CD4-positive, alpha-beta T cell treated with Interleukin-2 at 100 ng/mL for 4 hours (primary cell): ENCODE measurements at places on chromosomes 2 and 18.
A peak's percentile ranks its signal among the peaks of the same experiment; 100 is the strongest.

DNA sequence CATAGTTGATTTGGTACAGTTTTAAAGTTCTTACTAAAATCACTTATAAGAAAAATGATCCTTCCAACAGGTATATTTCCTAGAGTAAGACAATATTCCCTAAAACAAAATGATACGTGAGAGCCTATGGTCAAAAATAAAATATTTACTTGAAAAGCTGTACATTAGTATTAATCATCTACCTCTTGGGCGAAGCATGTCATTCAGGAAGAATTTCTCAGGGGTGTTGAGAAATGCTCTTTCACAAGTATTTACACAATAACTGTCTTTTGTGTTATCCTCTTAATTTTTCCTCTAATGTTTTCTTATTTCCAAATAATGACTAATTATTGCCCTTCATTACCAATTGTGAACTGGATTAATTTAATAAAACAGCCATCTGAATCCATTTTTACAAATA lies 466.3 kb downstream of the SATB2 start:
- DNase-seq = no peak

- DNase-seq = no peak
These were observed 95.9 kb downstream of the FMNL2 start for GRCh38 chr2:152430876-152431275.

DNA sequence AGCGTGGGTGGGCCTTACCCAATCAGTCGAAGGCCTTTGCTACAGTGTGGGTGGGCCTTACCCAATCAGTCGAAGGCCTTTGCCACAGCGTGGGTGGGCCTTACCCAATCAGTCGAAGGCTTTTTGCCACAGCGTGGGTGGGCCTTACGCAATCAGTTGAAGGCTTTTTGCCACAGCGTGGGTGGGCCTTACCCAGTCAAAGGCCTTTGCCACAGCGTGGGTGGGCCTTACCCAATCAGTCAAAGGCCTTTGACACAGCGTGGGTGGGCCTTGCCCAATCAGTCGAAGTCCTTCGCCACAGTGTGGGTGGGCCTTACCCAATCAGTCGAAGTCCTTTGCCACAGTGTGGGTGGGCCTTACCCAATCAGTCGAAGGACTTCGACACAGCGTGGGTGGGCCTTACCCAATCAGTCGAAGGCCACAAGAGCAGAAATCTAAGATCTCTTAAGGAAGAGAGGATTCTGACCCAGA lies 16.3 kb upstream of the GAL3ST2 start:
- no peak for DNase-seq

DNA sequence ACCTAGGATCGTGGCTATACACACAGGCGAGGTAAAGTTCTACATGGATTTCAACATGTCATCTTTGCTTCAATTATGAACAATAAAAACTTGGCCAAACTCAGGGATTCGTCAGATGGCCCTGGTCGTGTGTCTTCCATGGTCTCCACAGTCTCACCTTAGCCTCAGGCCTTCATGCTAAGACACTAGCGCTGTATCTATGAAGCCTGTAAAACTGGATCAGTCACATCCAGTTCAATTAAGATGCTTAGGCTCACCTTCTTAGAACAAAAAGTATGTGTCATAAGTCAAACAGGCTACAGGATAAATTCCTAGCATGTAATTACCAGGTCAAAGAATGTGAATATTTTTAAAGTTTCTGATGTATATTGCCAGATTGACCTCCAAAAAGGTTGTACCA lies 113.7 kb upstream of the NRP2 start:
- no peak for DNase-seq

DNA sequence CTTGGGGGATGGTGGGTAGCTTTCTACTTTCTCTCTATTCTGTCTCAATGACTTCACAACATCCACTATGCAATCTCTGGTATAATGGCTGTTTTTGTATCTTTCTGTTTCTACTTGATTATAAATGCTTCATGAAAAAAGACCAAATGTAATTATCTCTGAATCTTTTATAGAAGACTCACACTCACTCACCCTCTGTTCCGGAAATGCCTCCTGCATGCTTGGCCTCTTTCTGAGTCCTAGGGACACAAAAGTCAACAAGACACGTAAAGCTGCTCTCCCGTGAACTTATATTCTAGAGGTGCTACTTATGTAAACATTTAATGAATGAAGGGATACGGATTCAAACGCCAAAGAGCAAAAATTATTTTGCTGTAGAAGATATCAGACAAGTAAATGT lies 502.2 kb upstream of the SOX11 start:
- DNase-seq = no peak

DNA sequence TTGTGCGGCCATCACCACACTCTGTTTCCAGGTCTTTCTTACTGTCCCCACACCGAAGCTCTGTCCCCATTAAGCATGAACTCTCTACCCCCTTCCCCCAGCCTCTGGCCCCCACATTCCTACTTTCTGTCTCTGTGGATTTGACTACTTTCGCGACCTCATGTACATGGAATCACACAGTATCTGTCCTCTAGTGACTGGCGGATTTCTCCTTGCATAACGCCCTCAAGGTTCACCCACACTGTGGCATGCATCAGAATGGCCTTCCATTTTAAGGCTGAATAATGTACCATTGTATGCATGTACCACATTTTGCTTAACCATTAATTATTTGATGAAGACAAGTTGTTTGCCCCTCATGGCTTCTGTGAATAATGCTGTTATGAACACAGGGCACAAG lies 467.6 kb upstream of the HS6ST1 start:
- no peak for DNase-seq

DNA sequence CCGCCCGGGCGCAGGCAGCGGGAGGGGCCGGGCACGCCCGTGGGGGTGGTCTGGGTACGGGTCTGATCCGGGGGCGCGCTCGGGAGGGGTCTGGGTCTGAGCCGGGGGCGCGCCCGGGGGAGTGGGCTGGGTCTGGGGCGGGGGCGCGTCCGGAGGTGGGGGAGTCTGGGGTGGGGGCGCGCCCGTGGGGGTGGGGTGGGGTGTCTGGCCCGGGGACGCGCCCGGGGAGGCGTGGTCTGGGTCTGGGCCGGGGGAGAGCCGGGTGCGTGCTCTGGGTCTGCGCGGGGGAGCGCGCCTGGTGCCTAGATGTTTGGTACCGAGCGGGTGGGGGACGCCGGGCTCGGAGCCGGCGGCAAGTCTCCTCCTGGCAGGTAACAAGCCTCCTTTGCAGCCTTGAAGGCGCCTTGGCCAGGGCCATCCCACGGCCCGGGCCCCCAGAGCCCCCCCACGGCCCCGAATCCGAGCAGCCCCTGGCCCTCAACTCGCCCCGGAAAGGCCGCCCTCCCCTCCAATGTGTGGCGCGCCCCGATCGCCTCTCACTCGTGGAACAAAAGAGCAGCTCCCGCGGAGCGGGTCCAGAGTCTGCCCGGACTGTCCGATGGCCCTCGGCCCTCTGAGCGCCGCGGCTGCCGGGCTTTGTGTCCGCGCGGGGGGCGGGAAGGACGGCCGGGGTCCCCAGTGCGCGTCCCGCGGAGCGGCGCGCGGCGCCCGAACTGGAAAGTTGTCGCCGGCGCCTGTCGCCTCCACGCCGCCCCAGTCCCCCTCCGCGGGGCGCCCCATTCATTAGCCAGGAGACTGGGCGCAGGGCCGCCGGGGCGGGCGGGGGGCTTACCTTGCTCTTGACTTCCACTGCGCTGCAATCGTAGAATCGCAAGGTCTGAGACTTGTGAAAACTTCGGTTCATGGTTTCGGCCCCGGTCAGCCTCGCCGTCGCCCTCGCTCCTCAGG lies 595 bp downstream of the PARD6G start:
- no peak for DNase-seq

DNA sequence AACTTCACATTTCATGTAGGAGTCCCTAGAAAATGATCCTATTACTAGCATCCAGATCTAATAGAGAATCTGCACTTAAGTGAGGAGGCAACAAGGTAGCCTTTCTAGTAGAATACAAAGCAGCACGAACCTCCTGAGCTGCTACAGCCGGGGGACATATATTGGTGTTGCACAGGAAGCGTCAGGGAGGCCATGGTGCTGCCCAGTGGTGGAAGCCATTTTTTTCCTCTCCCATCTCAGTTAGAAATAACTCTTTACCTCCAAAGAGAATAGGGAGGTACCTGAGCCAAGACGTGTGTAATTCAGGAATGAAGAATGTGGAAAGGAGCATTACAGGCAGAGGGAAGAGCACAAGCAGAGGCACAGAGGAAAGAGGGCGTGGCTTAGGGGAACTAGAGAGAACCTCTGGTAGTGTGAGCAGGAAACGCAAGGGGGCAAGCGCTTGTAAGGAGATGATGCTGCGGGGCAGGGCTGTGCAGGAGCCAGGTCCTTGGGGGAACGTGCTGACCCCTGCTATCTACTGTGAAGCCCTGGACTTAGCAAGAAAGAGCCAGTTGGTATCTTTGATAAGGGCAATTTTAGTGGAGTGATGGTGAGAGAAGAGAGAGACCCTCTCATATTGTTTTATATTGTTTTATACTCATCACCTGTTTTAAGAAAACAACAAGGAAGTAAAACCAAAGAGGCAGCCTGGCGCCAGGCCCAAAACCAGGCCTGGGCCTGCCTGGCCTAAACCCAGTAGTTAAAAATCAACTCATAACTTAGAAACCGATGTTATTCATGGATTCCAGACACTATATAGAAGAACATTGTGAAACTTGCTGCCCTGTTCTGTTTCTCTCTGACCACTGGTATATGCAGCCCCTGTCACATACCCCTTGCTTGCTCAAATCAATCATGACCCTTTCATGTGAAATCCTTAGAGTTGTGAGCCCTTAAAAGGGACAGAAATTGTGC lies 50.0 kb upstream of the TTC39C start:
- DNase-seq = peak; percentile 63

DNA sequence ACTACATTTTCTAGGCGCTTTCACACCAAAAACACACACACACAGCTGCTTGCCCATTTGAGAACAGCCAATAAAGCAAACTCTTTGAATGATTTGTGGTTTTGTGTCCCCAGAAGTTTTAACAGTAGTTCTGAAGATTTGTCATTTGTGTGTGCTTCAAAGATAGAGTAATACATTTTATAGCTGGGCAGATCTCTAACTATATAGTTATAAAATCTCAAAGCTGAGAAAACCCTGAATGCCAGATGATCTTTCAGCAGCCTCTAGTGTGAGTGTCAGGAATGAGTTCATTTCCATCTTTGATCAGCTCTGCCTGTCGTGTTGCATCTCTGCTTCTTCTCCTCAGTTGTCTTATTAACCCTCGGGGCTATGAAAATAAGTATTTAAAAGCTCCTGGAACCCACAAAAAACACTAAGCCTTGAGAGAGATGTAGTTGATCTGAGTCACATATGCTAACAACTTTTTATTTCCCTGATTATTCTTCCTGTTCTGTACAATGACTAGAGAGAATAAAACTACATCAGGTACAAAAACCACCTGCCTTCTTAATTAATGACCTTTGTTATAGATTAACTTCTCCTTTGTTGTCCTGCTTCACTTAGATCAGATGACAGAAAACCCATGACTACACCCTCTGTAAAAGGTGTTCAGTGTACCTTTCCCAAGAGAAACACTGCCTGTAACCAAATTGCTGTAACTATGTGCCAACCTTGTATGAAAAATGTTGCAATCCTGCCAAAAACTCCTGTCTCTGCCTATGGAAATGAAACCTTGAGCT lies 30.0 kb upstream of the SLC3A1 start:
- DNase-seq = no peak

DNA sequence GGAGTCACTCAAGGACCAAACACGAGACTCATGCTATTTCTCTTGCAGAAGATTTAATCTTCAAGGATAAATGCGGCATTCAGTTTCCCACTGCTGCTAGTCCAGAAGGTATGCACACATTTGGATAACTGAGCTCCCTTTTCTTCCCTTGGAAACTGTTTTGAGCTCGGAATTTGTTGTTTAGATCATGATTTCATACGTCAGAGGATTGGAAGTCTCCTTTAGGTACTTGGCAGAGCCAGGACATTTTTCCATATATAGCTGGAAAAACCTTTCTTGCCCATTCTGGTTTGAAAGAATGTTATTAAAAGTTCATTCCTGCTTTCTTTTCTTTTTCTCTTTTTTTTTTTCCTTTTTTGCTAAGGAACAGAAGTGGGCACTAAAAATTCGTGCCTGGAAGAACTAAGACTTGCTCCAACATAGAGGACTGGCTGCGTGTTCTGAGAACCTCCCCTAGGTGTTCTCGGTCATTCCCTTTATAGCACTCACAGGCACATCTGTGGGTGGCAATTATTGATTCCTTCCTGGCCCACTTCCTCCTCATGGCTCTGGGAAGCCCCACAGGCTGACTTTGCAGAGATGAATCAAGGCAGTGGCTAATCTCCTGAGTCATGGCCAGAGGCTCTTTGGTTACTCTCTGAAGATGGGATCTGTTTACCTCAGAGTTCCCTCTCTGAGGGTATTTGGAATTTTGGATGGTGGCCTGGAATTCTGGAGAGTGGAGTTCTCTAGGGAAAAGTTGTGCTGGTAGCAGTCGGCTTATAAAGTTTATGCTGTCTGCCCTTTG lies 104.8 kb downstream of the PLCL1 start:
- no peak for DNase-seq

- DNase-seq = no peak
These were observed 54.7 kb downstream of the UXS1 start for GRCh38 chr2:106139238-106139935.

- no peak for DNase-seq
These were observed 404.8 kb downstream of the MEIS1 start for GRCh38 chr2:66839551-66840320.

- DNase-seq = no peak
These were observed 118.8 kb upstream of the EPB41L3 start for GRCh38 chr18:5662586-5663090.

DNA sequence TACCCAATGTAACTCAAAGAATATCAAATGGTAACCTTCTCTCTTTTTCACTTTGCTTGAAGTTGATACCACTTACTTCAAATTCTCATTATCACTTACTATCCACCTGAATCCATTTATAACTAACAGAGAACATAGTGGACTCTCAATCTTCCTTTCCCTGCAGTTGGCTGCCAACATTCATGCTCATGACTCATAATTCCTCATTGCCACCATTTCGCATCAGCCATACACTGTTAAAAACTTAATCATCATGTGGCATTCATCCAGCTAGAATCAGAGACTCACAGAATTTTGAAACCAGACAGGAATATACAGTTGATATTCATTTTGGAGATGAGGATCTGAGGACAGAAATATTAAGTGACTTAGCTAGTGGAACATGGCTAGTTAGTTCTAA lies 56.8 kb downstream of the SLC4A10 start:
- no peak for DNase-seq

DNA sequence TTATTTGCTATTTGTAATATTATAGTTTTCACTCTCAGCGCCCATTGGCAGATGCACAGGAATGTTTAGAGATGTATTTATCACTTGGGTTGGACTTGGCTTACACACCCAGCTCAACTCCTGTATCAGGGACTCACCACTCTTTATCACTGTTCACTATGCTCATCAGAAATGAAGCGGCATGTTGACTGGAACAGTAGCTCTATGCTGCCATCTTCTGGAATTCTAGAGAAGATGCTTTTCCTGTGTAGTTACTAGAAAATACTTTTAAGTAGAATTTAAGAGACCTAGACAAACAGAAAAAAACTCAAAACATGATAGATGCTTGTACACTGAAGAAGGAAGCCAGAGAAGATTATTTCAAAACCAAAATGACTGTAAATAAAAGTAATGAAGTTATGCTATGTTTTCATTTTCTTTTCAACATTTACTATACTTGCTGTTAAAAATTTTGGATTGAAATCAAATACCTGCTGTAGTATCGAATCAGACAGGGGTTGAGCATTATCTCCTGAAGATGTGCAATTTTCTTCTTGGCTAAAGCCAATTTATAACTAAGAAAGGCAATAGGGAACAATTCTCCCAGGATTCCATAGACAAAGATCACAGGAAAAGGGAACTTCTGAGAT lies 47.4 kb upstream of the NXPH2 start:
- peak; percentile 54 for DNase-seq

GRCh38 chr2:228728961-228729360 lies 542.1 kb downstream of the PID1 start:
- DNase-seq = no peak
